ENCODE measurements at places on chromosomes 3 and 15.
A peak's percentile ranks its signal among the peaks of the same experiment; 100 is the strongest.

DNA sequence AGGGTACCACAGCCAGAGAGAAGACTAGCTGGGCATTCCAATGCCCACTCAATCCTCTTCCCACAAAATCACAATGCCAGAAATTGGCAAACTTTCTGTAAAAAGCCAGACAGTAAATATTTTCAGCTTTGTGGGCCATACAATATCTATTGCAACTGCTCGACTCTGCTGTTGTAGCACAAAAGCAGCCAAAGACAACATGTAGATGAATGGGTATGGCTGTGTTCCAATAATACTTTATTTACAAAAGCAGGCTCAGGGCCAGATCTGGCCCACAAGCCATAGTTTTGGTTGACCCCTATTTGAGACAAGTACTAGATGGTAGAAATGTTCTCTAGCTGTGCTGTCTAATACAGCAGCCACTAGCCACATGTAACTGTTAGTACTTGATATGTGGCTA lies 330.9 kb downstream of the ERC2 start:
- no peaks in the 10 kb centered on the region for H3K4me1 ChIP-seq
- H3K36me3 ChIP-seq = no peaks in the 10 kb centered on the region
- DNase-seq = no peak

GRCh38 chr15:47184908-47185801 lies 532.1 kb upstream of the SEMA6D start:
- DNase-seq = no peak
- no peaks in the 10 kb centered on the region for H3K4me1 ChIP-seq
- H3K27me3 ChIP-seq = peaks cover 6% of the 10 kb centered on the region
- H3K4me3 ChIP-seq = peak overlapping the region; percentile 66

GRCh38 chr3:105101603-105102002 lies 265.1 kb upstream of the ALCAM start:
- no peaks in the 10 kb centered on the region for H3K36me3 ChIP-seq
- H3K4me1 ChIP-seq = no peaks in the 10 kb centered on the region
- H3K4me3 ChIP-seq = no peak overlapping the region
- DNase-seq = no peak

GRCh38 chr3:6640907-6641306 lies 220.0 kb upstream of the GRM7 start:
- no peak overlapping the region for H3K27ac ChIP-seq
- no peaks in the 10 kb centered on the region for H3K36me3 ChIP-seq
- H3K4me3 ChIP-seq = no peak overlapping the region
- DNase-seq = no peak
- H3K4me1 ChIP-seq = no peaks in the 10 kb centered on the region

GRCh38 chr3:13574083-13574797 lies 25.3 kb downstream of the FBLN2 start:
- H3K27me3 ChIP-seq = peaks cover 19% of the 10 kb centered on the region
- no peaks in the 10 kb centered on the region for H3K36me3 ChIP-seq
- H3K4me1 ChIP-seq = no peaks in the 10 kb centered on the region
- no peak overlapping the region for H3K4me3 ChIP-seq
- H3K27ac ChIP-seq = no peak overlapping the region

GRCh38 chr15:88655800-88656488 lies 17.1 kb downstream of the ISG20 start:
- H3K27me3 ChIP-seq = no peaks in the 10 kb centered on the region
- no peaks in the 10 kb centered on the region for H3K36me3 ChIP-seq
- H3K4me1 ChIP-seq = no peaks in the 10 kb centered on the region
- H3K27ac ChIP-seq = no peak overlapping the region
- H3K4me3 ChIP-seq = no peak overlapping the region
- no peak for DNase-seq

GRCh38 chr3:178320456-178321351 lies 215.5 kb upstream of the KCNMB2 start:
- peak overlapping the region; percentile 61 for H3K27ac ChIP-seq
- H3K4me3 ChIP-seq = no peak overlapping the region
- peaks cover 18% of the 10 kb centered on the region for H3K4me1 ChIP-seq
- H3K36me3 ChIP-seq = no peaks in the 10 kb centered on the region
- no peaks in the 10 kb centered on the region for H3K27me3 ChIP-seq

DNA sequence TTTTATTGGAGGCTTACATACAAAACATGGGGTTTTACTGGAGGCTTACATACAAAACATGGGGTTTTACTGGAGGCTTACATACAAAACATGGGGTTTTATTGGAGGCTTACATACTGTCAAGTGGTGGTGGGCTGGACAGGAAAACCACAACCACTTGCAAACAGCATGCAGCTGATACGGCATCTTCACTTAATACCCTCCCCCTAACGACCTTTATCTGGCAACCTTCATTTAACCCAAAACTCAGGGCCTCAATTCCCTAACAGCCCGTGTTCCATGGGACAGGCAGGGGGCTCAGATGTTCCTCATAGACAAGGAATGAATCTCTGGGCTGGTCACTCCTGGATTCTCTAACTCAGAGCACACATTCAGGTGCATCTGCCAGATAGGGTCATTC lies 137.1 kb downstream of the CD47 start:
- DNase-seq = no peak
- H3K4me3 ChIP-seq = no peak overlapping the region
- no peak overlapping the region for H3K27ac ChIP-seq
- no peaks in the 10 kb centered on the region for H3K36me3 ChIP-seq
- H3K27me3 ChIP-seq = no peaks in the 10 kb centered on the region
- H3K4me1 ChIP-seq = peaks cover 12% of the 10 kb centered on the region

DNA sequence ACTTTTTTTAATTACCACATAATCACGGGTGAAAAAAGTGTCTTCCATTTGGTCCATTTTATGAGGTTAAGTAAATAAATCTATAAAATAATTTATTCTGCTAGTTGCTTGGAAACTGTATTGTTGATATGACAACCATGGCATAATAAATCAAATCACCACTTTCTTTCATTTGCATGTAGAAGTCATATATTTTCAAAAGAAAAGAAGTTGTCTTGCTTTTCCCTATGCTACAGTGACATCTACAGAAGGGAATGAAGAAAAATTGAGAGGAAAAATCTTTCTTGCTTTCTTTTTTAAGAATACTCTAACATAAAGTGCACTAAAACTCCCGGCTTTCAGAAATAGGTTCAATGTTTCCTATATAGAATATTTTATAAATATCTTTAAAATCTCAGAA lies 228.5 kb downstream of the ZBBX start:
- no peaks in the 10 kb centered on the region for H3K27me3 ChIP-seq
- H3K4me1 ChIP-seq = no peaks in the 10 kb centered on the region
- no peak overlapping the region for H3K27ac ChIP-seq

DNA sequence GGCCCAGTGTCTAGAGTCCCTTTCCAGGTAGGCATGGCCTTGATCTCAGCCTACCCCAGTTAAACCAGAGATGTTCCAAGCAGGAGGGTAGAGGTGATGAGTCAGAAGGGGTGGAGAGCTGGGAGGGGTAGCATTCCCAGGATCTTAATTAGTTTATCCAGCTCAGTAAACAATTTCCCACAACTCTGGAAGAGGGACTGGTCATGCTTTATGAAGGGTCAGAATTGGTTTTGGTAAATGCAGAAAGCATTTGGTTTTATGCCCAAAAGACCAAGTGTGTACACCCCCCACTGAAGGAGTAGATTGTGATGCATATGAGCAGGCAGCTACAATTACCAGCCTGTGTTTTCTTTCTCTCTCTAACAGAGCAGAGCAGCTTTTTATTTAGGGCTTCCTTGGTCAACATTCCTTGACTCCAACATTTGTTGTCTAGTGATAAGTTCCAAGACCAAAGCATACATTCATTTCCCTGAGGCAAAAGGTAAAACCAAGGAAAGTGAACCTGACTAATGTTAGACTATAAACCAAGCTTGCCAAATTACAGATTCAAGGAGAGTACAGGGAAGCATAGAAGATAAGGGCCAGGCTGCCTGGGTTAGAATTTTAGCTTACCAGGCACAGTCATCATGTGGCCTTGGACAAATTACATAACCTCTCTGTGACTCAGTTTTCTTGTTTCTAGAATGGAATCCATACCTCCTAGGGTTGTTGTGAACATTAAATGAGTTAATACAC lies 17.6 kb downstream of the EXOSC7 start:
- H3K4me3 ChIP-seq = no peak overlapping the region
- peak overlapping the region; percentile 58 for H3K27ac ChIP-seq
- H3K27me3 ChIP-seq = no peaks in the 10 kb centered on the region
- H3K36me3 ChIP-seq = peaks cover 4% of the 10 kb centered on the region
- peaks cover 23% of the 10 kb centered on the region for H3K4me1 ChIP-seq

DNA sequence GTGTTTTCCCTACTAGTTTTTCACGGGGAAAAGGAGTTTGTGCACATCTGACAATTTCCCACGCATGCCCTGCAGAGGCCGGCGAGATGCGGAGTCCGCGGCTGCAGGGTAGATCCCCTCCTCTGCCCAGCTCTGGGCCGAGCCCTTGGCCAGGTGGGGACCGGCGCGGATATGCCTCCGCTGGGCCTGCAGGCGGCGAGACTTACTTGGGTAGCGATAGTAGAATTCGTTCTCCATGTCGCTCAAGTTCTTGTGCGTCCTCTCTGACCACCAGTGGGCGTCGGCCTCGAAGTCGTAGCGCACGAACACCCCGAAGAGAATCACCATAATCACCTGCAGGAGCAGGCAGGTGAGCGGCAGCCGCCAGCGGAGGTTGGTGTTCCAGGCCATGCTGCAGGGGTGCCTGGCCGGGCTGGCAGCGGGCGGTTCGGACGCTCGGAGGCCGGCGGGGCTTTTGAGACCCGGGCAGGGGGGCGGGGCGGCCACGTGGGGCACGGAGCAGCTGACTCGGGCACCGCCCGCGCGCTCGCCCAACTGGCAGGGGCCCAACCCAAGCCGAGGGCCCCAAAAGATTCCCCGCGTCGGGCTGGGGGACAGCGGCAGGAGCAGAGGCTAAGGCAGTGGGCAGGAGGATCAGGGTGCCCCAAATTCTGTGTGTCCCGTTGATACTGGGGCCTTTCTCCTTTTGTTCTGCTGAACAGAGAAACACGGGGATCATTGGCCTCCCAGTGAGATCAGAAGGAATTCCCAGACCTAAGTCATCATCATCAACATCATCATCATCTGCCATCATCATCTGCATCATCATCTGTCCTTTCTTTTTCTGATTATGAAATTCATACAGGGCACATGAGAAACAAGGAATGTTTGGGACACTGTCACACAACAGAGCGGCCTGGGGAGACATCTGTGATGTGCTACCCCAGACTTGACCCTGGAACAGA lies at the start of gene RHCG:
RHCG (minus strand) TSS at position 429 of the 944 bp plus-strand sequence; CDS start at position 390, 39 bp downstream.
- no peaks in the 10 kb centered on the region for H3K4me1 ChIP-seq
- no peak for DNase-seq
- H3K27ac ChIP-seq = no peak within 1 kb of the TSS
- peak within 1 kb of the TSS; percentile 44 for H3K4me3 ChIP-seq
- peaks cover 21% of the 10 kb centered on the region for H3K27me3 ChIP-seq

DNA sequence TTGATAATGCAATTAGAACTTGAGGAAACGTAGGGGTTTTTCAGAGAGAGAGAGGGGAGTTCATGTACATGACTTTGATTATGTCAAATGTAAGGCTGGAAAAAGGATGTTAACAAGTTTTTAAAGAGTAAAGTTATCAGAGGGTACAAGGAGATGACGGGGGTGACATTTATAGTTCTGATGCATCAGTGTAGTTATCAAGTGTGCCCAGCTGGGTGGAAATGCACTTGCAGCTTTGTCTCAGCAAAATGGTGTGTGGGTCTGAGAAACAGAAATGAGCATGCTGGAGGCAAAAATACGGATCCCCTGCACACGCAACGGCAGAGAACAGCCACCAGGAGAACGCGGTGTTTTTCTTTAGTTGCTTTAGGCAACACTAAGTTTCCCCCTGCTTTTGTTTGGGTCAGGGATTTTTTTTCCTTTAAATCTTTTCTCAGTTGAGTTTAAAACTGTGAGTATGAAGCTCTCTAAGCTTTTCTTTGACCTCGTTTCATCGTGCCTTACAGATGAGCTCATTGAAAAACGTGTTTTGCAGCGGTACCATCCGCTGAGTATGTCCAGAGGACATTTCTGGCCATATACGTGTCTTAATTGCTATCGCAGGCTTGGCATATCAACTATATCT lies 205.4 kb downstream of the PDZRN3 start:
- H3K4me1 ChIP-seq = peaks cover 8% of the 10 kb centered on the region
- H3K36me3 ChIP-seq = no peaks in the 10 kb centered on the region
- no peak overlapping the region for H3K27ac ChIP-seq
- H3K4me3 ChIP-seq = no peak overlapping the region
- H3K27me3 ChIP-seq = no peaks in the 10 kb centered on the region

DNA sequence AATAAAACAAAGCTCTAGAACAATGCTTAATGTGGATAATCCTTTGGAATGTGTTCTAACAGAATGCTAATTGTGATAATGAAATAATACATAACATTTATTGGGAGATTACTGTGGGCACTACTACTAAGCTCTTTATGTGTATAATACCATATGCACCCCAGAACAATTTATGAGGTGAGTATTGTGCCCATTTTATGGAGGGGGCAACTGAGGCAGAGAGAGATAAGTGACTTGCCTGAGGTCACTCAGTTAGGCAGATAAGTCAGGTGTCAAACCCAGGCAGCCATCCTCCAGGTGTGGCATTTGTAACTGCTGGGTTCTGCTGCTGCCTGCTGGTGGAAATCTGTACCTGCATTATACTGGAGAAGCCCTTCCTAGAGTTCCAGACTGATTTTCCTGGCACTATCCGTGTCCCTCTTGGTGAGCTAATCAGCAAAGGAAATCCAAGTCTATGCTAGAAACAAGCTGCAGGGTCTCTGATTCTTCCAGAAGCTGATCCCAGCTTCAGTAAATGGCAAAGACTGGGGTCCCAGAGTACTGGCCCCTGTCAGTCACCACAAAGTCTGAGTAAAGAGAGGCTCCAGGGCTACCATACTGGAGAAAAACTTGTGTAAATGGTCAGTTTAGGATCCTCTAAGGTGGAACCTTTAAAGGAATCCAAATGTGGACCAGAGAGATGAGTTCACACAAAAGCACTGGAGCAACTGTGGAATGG lies 22.6 kb upstream of the RBP1 start:
- H3K4me3 ChIP-seq = no peak overlapping the region
- no peak for DNase-seq
- H3K36me3 ChIP-seq = peaks cover 8% of the 10 kb centered on the region
- no peak overlapping the region for H3K27ac ChIP-seq
- H3K27me3 ChIP-seq = no peaks in the 10 kb centered on the region

DNA sequence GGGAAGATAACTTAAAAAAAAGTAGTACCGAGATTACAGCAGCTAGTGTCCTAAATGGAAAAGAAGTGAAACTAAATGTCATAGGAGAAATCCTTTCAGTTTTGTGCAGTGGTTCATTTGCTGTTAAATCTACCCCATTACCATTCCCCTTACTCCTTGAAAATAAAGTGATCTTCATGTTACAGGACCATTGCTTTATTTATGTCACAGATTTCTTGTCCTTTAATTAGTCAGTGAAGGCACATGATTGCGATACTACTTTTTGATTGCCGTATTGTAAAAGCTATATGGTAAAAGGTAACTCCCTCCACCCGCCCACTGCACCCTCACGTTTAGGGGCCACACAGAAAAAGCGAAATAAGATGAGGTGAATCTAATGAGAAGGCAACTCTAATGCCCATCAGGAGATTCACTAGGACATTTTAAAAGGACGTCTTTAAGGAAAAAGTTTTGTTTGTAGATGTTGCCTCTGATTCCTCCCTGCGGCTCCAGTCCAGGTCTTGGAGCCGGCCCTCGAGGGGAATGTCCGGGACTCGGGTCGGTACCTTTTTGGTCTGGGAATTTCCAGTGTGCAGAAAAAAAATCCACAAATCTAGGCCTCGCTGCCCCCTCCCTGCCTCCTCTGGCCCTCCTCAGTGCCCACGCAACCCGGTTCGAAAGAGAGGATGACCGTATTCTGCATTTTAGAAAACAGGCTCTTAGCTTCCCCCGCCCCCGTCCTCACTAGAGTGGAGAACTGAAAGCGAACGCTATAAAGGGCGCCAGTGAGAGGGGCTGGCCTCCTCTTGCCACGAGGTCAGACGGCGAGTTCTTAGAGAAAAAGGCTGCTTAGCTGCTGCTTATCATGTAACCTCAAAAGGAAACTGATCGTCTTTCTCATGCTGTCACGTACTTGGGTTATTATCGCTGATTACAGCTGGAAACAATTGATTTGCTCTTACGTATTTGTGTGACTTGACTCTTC lies 21.8 kb upstream of the NFKBIZ start:
- no peaks in the 10 kb centered on the region for H3K27me3 ChIP-seq
- H3K4me1 ChIP-seq = peaks cover 23% of the 10 kb centered on the region
- peaks cover 3% of the 10 kb centered on the region for H3K36me3 ChIP-seq
- H3K4me3 ChIP-seq = peak overlapping the region; percentile 70
- DNase-seq = peak; percentile 56
